ENCODE measurements at places on chromosomes 3 and 15.

DNA sequence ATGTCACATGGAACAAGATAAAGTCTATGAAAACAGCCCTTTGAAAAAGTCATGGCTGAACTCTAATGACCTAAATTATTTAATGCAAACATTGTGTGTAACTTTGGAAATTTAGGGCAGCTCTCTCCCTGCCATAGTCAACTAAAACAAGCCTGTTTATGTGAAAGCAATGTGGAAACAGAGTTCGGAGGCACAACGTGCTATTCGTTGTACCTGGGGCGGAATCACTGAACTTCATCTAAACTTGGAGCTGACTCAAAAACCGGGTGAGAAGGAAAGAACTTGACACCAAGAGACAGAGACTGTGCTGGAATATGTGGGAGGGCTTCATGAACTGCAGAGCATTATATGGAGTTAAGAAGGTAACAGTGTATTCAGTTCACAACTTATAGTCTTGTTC is 764.9 kb upstream of the GOLIM4 start:
- no peak for DNase-seq

- DNase-seq = no peak
Measured at GRCh38 chr3:50487181-50487580, 16.3 kb downstream of the CACNA2D2 start.

- no peak for DNase-seq
Measured at GRCh38 chr3:27532426-27533260, 48.5 kb upstream of the SLC4A7 start.

DNA sequence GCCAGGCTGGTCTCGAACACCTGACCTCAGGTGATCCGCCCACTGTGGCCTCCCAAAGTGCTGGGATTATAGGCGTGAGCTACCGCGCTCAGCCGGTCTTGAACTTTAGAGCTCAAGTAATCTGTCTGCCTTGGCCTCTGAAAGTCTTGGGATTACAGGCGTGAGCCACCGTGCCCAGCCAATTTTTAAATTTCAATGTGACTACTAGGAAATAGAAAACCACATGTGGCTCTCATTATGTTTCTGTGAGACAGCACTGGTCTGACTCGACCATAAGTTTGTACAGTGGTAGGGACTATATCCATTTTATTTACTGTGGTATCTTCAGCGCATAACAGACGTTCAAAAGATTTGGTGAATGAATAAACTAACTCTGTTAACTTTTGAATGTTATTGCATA is 9.1 kb downstream of the ZFAND6 start:
- no peak for DNase-seq

- DNase-seq = no peak
Measured at GRCh38 chr15:36594556-36595090, 15.2 kb downstream of the CDIN1 start.

- DNase-seq = no peak
Measured at GRCh38 chr15:25797936-25798901, 64.9 kb downstream of the ATP10A start.

DNA sequence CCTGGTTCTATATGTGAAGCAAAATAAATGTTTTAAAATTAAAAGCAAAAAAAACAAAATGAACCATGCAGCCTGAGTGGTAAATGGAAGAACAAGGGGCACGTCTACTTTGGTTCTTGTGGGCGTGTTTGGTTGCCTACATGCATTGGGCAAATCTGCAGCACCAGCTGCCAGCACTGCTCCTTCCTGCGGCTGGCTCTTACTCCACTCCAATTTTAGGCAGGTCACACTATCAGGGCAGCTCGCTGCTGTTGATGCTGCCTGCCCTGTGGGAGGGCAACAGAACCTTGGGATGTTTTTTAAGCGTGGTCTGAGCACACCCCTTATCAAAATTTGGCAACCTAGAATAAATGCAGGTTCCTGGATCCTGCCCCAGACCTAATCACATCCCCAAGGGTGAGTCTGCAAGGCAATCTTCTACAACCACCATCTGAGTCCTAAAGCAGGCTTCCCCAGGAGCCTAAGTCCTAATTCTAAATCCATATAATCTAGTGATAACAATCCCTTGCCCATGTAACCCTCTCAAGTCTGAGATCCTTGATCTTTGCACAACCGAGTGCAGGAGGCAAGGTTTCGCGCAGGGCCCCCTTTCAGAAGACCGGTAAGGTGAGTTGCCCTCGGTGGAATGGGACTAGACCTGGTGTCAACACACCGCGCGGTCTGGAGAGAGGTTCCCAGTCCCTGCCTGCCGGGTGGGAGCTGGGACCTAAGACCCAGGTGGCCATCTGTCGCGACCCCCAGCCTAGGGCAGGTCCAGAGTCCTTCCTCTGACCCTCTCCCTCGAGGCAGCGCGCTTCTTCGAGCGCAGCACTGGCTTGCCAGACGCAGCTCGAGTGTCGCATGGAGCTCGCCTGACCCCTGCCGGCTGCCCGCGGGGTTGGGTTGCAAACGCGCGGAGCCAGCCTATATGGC is 15.9 kb downstream of the IVD start:
- no peak for DNase-seq

DNA sequence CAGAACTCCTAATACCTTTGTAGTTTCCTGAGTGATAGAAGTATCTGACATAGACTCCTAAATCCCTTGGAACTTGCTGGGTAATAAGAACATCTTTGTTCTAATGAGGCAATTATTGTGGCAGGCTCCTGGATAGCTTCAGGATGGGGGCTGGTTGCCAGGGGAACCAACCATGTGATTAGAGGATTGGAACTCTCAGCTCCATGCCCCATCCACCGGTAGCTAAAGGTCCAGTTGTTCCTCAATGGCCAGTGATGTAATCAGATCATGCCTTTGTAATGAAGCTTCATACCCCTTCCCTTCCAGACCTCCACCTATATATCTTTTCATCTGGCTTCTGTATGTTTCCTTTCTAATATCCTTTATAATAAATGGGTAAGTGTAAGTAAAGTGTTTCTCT is 221.2 kb upstream of the ALCAM start:
- DNase-seq = no peak

- DNase-seq = no peak
Measured at GRCh38 chr3:176840641-176841286, 356.5 kb downstream of the TBL1XR1 start.

DNA sequence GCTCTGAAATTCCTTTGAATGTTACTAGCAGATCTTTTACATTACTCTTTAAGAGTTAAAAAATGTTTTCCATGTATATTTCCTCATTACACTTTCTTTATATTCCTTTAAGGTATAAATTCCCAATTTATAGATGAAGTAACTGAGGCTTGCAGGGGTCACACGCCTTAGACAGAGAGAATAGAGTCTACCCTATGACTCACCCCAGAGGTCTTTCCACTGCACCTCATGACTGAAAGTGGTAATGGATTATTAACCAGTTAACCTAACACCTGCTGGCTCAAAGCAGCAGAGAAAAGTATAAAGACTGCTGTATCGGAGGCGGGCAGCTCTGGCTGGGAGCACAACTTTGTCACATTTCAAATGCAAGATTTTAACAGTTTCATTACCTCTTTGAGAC is 37.7 kb downstream of the LDHAL6B start:
- no peak for DNase-seq

- no peak for DNase-seq
Measured at GRCh38 chr3:126872701-126873342, 110.1 kb upstream of the PLXNA1 start.

DNA sequence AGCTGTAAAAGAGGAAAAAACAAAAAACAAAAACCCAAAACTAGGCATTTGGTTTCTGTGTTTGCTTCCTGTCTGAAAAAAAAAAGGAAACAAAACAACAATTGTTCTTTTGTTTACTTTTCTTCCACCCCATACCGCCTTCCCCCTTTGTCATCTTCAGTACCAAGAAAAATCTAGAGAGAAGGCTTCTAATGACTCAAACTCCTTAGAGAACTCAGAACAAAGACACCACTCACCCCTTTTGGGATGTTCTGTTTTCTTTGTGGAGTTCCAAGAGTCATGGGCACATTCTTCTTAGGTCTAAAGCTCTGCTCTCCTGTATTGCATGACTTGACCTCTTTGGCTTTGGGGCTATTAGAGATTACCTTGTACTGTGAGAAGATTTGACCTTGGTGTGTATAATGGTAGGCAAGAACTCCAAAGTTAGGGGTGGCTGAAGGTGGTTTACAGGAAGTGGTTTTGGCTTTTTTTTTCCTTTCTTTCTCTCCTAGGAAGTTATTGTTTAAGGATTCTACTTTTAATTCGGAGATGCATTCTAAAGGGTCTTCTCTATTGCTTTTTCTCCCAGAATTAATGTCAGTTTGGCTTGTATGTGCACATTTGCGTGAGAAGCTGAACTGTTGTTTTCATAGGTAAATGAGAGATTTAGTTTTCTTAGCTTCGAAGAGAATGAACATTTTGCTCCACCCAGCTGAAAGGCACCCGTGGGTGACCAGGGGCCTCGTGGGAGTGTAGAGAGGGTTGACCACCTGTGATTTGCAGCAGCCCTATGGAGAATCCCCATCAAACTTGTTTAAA is 39.5 kb upstream of the ZBTB20 start:
- no peak for DNase-seq

DNA sequence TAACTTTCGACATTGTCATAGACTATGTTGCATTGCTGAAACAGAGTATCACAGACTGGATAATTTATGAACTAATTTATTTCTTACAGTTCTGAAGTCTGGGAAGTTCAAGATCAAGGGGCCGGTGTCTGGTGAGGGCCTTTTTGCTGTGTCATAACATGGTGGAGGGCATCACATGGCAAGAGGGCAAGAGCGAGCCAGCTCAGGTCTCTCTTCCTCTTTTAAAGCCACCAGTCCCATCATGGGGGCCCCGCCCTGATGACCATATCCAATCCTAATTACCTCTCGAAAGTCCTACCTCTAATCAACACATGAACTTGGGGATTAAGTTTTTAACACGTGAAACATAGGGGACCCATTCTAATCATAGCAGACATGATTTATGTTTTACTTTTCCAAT is 33.5 kb upstream of the DCUN1D1 start:
- no peak for DNase-seq

- no peak for DNase-seq
Measured at GRCh38 chr3:51717446-51717845, 10.6 kb downstream of the GRM2 start.

DNA sequence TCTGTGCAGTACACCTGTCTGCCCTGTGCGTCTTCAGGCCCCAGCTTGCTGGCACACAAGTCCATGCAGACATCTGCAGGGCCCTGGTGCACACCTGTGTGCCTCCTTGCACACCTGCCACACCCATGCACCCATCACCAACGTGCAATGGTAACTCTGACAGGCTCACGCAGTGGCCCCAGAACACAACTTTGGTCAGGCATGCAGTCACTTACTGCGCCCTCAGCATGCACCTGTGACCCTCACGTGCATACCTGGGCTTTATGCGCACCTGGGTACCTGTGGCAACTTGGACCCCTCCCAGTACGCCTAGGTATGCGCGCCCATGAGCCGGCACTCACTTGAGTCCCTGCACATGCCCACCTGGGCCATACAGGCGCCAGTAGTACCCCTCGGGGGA is 1.7 kb downstream of the PLXND1 start:
- DNase-seq = no peak

DNA sequence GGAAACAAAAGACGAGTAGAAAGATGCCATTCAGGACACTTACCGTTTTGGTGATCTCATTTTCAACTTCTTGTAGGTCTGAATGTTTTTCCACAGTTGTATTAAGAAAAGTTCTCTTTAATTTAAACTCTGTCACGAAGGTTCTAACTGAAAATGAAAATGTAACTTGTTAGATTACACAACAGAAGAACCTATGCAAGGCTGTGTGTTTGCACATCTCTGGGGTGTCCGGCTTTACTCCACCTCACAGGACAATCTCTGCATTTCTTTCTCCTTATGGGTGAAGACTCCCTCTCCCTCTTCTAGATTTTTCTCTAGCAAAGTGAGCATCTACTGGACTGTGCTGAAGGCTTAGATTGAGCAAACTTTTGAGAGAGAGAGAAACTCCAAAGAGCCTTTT is 50.6 kb downstream of the HEG1 start:
- no peak for DNase-seq

DNA sequence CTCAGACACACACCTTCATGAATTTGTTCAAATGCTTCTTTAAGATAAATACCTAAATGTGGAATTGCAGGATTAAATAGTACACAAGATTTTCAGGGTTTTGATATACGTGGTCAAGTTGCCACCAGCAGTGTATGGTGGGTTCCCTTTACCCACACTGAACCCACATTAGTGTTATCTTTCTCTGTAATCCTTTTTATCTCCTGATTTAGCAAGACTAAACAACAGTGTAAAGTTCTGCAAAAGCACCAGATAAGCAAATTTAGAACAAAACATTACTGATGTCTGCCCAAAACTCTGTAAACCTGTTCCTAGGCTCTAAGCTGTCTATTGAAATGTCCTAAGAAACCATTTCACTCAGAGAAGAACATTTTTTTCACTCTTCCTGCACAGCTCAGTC is 352.9 kb downstream of the FHIT start:
- DNase-seq = no peak

DNA sequence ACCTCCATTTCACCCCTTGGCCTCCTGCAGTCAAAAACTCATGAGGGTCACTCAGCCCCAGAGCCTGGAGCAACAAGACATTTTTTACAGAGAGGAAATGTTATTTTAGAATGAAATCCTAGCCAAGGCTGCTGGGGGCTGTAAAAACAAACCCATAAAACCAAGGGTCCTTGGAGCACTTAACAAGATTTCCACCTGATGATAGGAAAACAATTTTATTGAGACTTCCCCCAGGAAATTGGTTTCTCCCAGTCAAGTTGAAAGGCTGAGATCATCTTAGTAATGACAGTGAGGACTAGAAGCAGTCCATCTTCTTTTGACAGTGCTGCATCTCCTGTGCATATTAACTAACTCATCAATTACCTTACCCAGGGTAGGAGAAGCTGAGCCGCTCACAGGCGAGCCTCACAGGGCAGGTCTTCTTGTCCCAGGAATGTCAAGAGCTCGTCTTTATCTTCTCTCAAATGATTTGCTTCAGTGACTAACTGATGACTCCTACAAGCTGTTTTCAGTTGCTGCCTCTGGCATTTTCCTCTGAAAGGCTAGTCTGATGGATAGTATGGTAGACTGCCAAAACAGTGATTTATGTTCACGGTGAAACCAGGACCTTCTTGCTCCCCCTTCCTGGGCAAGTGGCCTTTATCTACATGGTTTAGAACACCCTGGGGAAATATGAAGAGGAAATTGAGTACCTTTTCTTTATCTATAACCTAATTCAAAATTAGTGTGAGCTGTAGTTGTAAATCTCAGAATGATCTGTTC is 34.6 kb upstream of the AEN start:
- DNase-seq = no peak

All from esophagus squamous epithelium (tissue), 5 donors.